ENCODE measurements at places on chromosomes 2 and 18.

- no peak for DNase-seq
These were observed 159.2 kb upstream of the RAB12 start for GRCh38 chr18:8450013-8450412.

DNA sequence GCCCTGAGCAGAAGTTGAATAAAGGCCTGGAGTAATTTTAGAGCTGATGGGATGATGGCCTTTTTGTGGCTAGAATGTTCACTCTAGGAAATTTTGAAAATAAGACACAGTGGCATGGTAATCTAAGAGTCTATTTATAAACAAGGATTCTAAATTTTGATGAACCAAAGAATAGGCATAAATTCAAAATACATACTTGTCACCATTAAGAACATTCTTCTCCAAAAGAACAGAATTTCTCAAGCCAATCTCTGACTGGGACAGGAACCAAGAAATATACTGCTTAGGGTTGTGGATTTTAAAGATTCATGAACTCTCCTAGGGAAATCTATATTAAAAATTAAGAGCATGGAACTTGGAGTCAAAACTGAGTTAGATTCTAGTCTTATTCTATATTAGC is 98.2 kb upstream of the SETBP1 start:
- DNase-seq: no peak

DNA sequence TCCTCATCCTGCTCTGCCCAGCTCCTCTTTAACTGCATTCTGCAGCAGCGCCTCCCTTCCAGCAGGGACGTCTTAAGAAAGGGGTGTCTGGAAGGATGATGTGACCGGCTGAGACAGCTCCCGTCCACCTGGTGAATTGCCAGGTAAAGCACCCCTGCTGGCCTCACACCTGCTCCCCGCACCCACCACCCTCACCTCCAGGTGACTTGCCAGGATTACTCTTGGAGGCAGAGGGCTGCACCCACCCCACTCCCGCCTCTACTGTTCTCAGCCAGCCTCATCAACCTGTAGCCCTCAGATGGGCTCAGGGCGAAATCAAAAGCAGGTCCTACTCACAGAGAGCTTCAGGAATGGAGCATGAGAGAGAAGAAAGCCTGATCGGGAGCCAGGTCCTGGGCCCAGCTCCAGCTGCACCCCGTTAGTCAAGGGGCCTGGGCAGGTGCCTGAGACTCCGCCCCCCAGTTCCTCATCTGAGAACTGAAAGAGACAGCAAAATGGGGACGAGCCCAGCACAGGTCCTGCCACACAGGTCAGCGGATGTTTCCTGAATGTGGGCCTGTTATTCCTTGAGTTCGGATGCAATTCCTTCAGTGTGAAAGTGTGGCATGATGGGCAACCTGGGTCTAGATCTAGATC is 5.6 kb downstream of the ADRA2B start:
- no peak for DNase-seq

- no peak for DNase-seq
These were observed 478.7 kb upstream of the REG3G start for GRCh38 chr2:78546843-78547242.

DNA sequence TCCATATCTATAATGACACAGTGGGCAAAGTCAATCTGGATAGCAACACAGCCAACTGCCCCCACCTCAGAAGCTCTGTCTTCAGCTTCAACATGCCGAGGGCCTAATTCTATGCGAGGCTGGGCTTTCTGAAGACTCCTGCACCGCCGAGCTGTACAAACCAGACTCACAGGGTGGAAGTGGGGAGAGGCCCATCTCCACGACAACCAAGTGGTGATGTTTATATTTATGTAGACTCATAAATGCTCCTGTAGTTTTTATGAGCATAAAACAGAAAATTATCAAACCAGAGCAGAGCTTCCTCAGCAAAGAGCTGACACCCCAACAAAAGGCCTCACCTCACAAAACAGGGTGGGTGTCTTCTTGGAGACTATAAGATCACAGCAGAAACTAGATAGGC is 77.0 kb upstream of the LGALSL start:
- no peak for DNase-seq

DNA sequence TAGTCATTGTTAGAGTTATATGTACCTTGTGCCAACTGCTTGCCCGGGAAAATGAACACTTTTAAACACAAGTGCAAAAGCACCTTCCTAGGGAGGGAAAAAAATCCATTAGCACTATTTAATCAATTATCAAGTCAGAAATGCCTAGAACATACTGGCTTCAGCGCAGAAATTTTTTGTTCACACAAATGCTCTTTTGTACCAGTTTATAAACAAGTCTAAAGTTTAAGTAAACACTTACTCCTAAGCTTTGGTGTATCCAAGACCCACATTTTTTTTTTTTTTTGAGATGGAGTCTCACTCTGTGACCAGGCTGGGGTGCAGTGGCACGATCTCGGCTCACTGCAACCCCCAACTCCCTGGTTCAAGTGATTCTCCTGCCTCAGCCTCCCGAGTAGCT is 30.6 kb downstream of the GFPT1 start:
- DNase-seq: no peak

- no peak for DNase-seq
These were observed 36.6 kb downstream of the EHBP1 start for GRCh38 chr2:62741954-62742722.

DNA sequence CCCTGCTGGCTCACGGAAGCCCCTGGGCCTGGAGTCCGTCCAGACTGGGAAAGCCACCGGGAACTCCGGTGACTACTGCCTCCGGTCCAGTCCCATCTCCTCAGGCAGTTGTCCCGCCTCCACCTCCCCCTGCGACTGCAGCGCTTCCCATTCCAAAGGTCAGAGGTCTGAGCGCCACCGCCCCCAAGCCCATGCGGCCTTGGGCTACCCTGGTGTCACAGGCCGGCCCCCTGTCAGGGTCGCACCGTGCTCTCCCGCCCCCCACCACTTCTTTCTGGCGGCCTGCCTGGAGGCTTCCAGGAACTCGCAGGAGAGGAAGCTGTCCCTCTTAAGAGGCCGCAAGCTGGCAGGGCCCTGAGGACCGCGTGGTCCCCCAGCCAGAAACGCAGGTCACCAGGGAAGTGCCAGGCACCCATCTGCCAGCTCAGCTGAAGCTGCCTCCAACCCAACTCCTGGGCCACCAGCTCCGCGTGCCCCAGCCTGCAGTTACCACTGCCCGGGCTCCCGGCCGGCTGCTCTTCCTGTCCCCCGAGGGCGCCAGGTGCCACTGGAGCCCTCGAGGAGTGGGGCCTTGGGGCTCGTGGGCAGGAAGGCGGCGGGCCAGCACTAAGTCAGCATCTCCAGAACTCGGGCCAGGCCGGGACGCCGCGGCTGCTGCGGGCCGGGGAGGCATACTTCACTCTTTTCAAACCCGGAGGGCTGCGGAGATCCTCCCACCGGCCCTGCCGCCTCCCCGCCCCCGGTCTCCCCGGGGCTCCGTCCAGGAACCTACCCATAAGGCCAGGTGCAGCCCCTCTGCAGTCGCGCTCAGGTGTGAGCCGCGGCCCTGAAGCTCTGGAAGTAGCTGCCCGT is 83.3 kb upstream of the POMC start:
- DNase-seq: peak; percentile 24

GRCh38 chr18:57437766-57438671 is 2.8 kb downstream of the ONECUT2 start:
- DNase-seq: peak; percentile 76

DNA sequence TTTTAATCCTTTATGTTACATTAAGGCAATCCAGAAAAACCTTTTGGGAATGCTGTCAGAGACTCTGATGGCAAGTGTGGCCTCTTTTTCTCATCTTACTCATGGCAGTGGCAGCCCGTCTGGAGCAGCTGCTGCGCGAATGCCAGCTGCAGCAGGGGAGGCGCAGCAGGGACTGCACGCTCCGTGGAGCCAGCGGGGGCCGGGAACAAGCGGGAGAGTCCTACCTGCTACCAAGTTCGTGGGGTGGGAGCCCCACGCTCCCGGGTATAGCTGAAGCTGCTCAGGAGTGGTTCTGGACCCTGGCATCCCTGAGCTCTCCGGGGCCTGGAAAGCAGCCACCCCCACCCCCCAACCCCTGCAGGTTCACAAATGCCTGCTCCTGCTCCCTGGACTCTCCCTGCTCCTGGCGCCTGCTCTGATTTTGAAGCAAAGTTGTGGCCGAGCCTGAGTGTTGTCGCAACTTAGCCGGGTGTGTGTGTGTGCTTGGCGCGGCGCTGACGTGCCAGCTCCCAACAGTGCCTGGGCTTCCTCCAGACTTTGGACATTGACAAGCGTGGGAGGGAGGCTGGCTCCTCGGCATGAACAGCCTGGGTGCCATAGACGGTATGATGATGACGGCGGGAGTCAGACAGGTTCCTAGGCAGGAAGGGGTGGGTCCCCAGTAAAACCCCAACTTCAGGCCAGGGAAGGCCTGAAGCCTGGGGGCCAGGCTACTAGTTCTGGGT is 21.7 kb downstream of the TMX3 start:
- DNase-seq: no peak

- no peak for DNase-seq
These were observed 86.3 kb upstream of the FAM136A start for GRCh38 chr2:70388128-70388527.

DNA sequence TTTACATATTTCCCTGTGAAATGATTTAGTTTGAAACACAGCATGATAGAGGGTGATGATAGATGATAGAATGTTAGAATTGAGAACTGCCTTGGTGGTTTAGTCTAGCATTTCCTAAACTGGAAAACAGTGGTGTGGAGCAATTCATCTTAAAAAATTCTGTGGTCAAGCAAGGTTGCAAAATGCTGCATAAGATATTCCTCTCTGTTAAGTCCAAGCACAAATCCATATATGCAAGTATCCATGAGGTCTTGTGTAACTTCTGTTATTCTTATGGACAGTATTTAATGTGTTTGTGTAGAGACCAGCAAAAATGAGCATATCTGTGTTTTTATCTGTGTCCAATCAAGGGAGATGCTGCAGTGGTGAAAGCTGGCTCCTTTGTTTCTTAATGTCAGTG is 30.0 kb downstream of the CPS1 start:
- DNase-seq: no peak

GRCh38 chr18:61991201-61991600 is 98.4 kb upstream of the RNF152 start:
- DNase-seq: no peak

GRCh38 chr2:229900012-229900411 is 21.8 kb downstream of the TRIP12 start:
- DNase-seq: no peak

GRCh38 chr18:61753373-61753772 is 139.4 kb downstream of the RNF152 start:
- DNase-seq: no peak

- no peak for DNase-seq
These were observed 27.5 kb downstream of the ZNF407 start for GRCh38 chr18:74625157-74625556.
